ENCODE measurements at places on chromosomes 3 and 15.
A peak's percentile ranks its signal among the peaks of the same experiment; 100 is the strongest.

DNA sequence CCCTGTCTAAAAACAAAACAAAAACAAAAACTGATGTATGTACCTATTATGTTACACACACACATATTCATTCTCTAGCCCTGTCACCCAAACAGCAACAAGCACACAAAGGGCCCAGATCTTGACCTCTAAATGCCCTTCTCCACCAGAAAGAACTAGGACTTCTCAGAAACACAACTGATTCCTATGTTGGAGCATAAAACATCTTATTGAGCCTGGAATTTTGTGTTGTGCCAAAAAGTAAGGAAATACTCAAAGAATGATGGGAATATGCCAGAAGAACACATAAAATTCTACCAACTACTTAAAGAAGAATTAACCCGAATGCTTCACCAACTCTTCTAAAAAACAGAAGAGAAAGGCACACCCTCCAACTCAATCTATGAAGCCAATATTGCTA, 66.7 kb upstream of the OCA2 start:
- DNase-seq, result no peak

- no peak for DNase-seq
Observed at GRCh38 chr3:127284258-127284657, 3.6 kb downstream of the PRR20G start.

- no peak for DNase-seq
Observed at GRCh38 chr3:105982207-105982606, 113.4 kb upstream of the CBLB start.

- DNase-seq, result no peak
Observed at GRCh38 chr15:87648278-87648677, 608.3 kb downstream of the NTRK3 start.

DNA sequence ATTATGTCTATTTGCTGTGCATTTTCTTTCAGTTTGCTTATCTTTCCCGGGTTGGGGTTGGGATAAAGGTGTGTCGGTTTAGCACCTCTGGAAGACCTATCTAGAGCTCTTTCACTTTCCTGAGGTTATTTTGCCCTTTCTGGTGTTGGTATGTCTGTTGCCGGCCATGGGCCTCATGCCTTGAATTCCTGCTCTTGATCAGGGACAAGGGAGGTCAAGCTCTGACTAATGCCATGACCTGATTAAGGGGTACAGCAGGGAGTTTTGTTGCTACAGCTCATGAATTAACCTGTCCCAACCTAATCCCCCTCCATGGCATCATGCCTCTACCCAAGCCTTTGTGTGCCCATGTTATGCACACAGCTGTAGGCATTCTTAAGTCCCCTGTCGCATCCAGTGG, 70.5 kb upstream of the GOLGA6B start:
- no peak for DNase-seq

DNA sequence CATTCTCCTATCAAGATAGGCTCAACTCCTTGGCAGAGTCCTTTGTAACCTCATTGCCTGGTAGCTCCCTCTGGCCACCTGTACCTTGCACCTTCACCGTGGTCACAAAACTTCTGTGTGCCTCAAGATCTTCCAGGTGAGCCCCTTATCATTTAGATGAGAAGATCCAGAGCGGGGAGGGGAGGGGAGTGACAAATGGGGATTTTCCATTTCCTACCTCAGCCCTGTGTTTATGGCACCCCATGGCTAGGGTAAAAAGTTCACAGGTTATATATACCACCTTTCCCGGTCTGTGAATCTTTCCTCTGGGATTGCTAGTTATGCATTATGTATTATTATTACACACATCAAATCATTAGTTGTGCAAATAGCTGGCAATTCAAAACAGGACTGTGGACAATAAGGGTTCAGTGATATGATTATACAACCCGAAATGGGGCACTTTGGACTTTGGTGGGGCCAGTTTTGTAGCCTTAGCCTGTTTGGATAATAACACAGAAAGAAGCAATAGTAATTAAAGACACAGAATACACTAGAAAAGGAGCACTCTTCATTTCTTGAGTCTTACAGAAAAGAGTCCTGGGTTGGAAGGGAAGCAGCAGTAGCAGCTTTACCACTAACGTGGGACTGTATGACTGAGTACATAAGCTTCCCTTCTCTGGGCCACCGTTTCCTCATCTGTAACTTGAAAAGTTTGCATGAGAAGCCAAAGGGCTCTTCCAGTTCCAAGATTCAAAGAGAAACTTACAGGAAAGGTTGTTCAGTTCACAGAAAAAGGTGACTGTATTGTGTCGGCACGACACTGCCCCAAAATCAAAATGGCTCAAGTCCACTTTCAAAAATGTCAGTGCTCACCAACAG, 7.1 kb downstream of the TLE3 start:
- DNase-seq, result no peak

- DNase-seq, result peak; percentile 81
Observed at GRCh38 chr15:68783226-68784058, 37.3 kb downstream of the ANP32A start.

- no peak for DNase-seq
Observed at GRCh38 chr3:117129516-117129915, 419.9 kb downstream of the TUSC7 start.

DNA sequence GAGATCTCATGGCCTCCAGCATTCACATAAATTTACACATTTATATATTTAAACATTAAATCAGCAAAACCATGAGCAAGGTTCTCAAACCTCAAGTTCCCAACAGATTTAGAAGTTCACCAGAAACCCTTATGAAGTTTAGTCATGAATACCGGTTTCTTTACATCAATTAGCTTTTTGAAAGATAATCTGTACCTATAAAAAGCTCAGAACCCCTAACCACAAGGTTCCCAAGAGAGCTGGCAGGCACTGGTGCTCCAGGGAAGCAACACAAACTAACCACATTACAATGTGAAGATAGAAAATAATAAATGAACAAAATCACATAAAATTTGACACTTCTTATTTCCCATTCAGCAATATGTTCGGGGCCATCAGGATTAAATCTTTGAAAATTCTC, 150.9 kb downstream of the FBN1 start:
- no peak for DNase-seq

- no peak for DNase-seq
Observed at GRCh38 chr3:46948830-46949671, 27.5 kb downstream of the CCDC12 start.

GRCh38 chr15:77627581-77627980, 5.1 kb downstream of the LINGO1 start:
- no peak for DNase-seq

DNA sequence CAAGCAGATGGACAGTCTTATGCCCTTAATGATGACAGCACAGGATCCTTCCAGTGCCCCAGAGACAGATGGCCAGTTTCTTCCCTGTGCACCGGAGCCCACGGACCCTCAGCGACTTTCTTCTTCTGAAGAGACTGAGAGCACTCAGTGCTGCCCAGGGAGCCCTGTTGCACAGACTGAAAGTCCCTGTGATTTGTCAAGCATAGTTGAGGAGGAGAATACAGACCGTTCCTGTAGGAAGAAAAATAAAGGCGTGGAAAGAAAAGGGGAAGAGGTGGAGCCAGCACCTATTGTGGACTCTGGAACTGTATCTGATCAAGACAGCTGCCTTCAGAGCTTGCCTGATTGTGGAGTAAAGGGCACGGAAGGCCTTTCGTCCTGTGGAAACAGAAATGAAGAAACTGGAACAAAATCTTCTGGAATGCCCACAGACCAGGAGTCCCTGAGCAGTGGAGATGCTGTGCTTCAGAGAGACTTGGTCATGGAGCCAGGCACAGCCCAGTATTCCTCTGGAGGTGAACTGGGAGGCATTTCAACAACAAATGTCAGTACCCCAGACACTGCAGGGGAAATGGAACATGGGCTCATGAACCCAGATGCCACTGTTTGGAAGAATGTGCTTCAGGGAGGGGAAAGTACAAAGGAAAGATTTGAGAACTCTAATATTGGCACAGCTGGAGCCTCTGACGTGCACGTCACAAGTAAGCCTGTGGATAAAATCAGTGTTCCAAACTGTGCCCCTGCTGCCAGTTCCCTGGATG, 198.7 kb downstream of the AKAP13 start:
- no peak for DNase-seq

DNA sequence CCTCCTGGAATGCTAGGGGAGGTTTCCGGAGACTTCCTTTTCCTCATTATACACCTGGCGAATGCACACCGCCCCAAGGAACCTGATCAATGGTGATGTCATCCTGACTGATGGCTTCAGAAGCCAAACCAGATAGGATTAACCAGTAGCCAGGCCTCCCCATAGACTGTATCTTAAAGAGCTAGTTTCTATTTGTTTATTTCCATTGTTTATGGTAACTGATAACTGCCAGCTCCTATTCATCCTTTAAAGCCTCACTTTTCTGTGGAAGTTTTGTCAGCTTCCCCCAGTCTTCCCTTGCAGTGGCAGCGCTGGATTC, at the start of gene MKRN2OS:
Gene MKRN2OS, minus strand, starts transcription at position 27 of the 319 bp plus-strand sequence. CDS start 35 bp downstream, outside the sequence.
- DNase-seq, result no peak

GRCh38 chr3:6220447-6220846, 640.5 kb upstream of the GRM7 start:
- DNase-seq, result no peak

DNA sequence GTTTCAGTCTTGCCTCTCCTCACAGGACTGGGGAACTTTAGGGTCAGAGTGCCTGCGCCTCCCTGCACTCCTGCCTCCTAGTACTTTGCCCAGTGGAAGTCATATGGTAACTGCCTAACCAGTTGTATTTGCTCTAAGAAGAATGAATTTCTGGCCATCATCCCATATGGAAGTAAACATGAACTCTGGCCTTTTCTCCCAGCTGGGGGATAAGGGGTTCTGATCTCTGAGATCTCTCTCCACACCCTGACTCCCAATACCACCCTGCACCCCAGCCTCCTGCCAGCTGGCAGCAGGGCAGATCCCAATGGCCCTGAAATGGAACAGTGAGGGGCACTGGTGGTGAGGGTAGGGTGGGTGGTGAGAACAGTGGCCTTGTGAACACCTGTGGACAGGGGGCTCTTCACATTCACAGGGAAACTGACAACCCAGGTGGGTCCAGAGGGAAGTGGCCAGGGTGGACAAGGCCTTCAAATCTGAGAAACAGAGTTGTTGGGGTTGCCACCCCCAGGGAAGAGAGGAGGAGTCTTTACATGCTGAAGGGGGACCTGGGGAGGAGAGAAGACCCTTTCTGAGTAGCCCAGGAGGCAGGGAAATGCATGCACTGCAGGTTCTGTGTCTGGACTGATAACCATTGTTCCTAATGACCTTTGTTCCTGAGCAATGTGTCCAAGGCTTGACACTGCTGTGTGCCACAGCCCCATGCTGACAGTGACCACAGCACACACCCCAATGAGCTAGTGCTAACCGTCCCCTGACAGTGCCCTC, 36.9 kb downstream of the RHCG start:
- DNase-seq, result no peak

DNA sequence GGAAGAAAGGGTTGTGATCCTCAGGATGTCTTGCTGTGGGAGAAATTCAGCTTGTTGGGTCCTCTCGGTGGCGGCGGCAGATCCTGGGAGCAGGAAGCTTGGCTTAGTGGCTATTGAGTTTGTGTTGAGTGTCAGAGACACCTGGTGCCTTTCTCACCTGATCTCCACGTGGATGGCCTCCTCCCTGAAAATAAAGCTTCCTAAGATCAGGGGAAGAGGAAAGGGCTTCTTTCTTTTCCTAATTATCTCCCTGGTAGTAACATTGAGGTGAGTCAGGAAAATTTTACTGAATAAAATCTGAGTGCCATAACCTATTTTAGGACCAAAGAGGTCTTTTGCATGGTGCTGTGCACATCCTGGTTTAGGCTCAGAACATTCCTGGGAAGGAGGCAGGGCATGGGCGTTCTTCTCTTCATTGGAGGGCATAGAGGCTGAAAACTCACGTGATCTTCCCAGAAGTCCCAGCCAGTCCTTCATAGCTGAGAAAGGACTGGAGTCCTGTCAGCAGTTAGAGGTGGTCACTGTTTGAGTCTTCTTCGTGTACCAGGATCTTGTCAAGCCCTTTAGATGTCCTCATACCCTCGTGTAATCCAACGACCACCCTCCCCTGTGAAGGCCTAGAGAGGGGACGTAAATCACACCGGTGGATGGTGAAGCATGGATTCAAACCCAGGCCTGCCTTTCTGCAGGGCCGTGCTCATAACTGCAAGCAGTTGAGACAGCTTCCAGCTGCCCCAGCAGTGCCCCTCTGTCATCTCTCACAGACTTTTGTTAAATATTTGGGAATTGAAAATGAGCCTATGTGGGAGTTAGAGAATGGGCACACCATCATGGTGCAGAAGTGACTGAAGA, 1.1 kb downstream of the CMTM8 start:
- DNase-seq, result peak; percentile 70

DNA sequence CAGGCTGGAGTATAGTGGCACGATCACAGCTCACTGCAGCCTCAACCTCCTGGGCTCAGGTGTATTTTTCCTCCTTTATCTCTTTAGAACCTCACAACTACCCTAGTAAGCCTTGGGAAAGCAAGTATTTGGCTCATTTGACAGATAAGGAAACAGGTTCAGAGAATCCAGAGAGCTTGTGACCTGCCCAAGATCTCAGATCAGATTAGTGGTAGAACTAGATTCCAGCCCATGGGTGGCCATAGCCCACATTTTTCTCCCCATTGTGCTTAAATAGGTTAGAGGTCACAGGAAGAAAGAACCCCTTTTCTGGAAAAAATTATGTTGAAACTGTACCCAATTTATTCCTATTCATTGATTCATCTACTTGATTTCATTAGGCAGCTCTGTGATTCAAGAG, 64.3 kb downstream of the TSC22D2 start:
- no peak for DNase-seq

GRCh38 chr3:10344147-10344943, 23.4 kb upstream of the SEC13 start:
- peak; percentile 83 for DNase-seq

DNA sequence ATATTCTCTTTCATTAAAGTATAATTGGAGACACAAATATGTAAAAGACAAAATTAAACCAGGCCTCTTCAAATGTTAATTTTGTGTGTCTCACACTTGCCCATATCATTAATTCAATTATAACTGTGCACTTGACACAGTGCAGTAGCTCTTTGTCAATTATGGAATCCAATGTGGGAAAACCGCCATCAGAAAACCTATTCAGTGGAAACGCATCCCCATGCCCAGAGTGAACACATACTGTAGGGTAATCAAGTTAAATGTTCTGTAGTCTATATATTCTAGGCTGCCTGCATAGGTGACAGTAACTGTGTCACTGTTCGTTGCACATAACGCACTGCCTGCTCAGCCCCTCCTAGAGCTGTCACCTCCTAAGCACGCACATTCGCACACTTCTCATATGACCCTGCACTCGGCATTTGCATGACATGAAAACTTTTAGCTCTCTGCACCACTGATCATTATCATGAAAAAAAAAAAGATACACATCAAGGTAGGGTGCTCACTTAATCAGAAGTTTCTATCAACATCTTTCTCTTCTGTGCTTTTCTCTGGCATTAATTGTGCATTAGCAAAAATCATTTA, 63.2 kb downstream of the MEIS2 start:
- DNase-seq, result no peak

DNA sequence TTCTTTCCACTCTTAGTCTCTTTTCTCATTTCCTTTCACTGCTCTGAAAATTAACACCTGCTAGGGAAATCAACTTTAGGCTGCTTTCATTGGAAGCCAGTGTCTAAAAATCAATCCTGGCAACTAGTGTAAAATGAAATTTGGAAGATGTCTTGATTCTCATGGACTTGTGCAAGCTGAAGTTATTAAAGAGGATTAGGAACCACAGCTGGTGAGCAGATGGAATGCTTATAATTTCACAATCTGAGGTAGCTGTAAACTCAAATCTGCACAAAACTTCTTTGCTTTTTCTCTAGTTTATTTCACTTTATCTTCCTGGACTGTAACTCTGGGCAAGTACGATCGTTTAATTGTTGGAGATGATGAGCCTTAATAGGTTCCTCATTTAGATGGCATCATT, 175.6 kb downstream of the GHSR start:
- DNase-seq, result no peak

GRCh38 chr15:25793354-25794050, 69.6 kb downstream of the ATP10A start:
- DNase-seq, result peak; percentile 50
